Left ventricle myocardium inferior (tissue), 1 donor: ENCODE measurements at places on chromosomes 7 and 10. TPM values are rescaled to one million over a fixed set of nuclear protein-coding genes. Genes with fewer than 3 reads are reported as not detected.

DNA sequence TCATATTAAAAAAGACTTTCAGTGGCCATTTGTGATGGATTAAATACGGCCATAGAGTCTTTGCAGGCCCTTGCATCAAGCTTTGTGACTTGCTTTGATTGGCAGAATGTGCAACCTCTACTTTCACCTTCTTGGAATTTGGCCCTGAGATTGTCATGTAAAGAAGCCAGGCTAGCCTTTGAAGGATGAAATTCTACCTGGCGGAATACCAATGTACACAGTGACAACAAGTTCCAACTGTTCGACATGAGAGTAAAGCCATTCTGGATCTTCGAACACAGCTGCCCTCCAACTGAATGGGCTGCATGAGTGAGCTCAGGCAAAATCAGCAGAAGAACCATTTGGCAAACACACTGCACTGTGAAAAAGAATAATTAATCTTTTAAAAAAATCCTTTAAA, 321.3 kb downstream of the PHF14 start:
- no peak overlapping the region for H3K27ac ChIP-seq
- no peaks in the 10 kb centered on the region for H3K36me3 ChIP-seq
- no peaks in the 10 kb centered on the region for H3K4me1 ChIP-seq

DNA sequence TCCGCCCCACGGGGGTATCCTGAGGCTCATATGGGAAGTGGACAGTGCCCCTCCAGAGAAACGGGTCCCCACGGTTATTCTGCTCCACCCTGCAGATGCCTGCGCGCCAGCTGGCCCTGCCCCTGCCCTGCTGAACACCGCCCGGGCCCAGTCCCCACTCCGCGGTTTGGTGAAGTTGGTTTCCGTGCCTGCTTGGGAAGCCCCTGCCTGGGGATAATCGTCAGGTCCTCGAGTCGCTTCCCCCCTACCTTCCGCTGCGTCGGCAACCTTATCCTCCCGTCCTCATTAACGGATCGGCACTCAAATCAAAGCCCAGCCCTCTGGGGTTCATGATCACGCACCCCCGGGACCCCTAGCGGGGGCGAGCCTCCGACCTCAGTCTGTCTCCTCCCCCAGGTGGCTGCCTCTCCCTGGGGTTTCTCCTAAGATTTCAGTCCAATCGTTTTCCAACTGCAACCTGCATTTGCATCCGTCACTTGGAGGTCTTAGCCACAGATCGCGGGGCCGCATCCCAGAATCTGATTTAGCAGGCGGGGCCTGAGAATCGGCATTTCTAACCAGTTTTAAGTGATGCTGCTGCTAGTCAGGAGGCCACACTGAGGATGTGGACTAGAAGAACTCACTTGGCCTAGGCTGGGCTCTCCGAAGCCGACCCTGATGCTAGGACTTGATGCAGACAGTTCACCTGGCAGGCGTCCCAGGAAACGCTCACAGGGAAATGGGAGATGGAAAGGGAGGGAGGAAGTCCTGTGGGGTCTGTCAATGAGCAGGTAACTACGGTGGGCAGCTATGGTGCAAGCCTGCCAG, 27.6 kb downstream of the WDR86 start:
- H3K27me3 ChIP-seq: peaks cover 47% of the 10 kb centered on the region
- peak; percentile 14 for DNase-seq
- H3K36me3 ChIP-seq: peaks cover 15% of the 10 kb centered on the region
- peaks cover 17% of the 10 kb centered on the region for H3K4me1 ChIP-seq
- H3K27ac ChIP-seq: no peak overlapping the region
- H3K4me3 ChIP-seq: peak overlapping the region; percentile 61

GRCh38 chr7:91062713-91063112, 201.5 kb upstream of the FZD1 start:
- no peak overlapping the region for H3K27ac ChIP-seq
- no peak overlapping the region for H3K4me3 ChIP-seq
- H3K27me3 ChIP-seq: no peaks in the 10 kb centered on the region
- H3K4me1 ChIP-seq: peaks cover 10% of the 10 kb centered on the region

The C7orf33 gene
- not detected for total RNA-seq
